ENCODE measurements at places on chromosomes 5 and 9.

DNA sequence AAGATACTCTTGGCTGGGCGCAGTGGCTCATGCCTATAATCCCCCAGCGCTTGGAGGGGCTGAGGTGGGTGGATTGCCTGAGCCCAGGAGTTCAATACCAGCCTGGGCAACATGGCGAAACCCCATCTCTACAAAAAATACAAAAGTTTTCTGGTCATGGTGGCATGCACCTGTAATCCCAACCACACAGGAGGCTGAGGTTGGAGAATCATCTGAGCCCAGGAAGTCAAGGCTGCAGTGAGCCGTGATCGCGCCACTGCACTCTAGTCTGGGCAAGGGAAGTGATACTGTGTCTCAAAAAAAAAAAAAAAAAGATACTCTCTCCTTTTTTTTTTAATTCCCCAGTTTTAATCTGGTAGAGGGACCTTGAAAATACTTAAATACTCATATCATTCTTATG lies 15.0 kb downstream of the ANKRD33B start:
- no peak for DNase-seq

DNA sequence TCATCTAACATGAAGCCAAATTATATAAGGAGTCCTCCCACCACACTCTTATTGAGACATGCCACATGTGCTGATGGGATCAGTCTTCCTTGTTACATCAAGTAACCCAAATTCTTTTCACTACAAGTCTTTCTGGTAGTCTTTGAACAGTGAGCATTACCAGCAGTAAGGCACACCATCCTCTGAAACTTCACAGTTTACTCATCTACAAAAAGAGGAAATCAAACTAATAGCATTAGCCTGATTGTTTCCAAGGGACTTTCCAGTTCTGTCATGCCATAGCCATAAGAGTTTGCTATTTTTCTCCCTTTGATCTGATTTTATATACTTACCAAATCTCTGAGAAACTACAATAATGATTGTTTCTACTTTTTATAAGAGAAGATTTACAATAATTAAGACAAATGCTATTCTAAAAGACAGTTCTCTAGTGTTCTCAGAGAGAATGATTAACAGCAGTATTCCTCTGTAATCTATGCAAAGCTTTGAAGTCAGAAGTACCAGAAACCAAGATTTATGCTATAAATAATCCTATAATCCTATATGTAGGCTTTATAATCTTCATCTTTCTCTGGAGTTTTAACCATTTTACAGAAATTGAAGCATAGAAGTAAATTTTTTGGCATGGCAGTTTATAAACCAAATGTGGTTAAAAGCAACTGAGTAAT lies 166.2 kb upstream of the ACO1 start:
- no peak for DNase-seq

DNA sequence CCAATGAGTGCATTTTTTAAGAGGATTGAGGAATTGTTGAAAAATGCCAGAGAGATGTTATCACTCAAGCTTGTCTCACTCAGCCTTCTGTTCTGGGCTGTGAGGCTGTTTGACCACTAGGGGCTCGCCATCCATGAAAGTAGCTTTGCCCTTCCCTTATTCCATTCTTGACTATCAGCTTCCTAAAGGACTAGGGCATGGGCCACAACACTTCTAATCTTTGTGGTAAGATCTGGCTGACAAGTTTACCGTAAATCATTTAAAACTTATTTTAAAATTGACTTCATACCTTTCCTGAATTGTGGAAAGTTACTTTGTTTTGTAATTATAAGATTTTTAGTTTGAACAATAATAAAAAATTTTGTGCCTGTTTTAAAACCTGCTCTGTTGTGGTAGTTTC lies 49.5 kb downstream of the TJP2 start:
- DNase-seq, result no peak

DNA sequence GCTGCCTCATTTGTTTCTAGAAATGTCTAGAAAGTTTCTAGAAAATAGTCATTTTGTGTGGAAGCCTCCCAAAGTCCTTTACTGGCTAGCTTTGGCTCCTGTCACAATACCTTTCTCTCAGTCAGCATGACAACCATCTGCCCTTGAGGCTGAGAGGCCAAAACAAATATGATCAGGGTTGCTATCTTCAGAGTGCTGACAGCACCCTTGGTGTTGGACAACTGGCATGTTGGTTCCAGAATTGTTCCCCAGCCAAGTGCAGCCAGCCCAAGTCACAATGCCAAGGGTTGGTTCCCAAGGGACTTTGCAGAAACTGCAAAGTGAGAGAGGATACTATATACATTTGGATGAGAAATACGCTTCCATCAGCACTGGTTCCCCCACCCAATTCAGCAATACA lies 140.9 kb upstream of the GAS1 start:
- DNase-seq, result no peak

DNA sequence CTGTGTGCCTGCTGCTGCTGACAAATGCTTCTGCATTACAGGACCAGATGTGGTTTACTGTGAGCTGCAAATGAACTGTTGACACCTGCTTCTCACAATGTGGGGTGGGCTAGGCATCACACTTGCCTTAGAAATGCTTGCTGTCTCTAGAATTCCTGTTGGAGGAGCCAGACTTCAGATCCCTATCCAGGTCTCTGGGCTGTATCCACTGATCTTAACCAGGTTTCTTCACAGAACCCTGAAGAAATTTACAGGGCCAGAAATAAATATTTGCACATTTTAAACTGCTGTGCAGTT lies 255.4 kb downstream of the FAM114A2 start:
- no peak for DNase-seq

DNA sequence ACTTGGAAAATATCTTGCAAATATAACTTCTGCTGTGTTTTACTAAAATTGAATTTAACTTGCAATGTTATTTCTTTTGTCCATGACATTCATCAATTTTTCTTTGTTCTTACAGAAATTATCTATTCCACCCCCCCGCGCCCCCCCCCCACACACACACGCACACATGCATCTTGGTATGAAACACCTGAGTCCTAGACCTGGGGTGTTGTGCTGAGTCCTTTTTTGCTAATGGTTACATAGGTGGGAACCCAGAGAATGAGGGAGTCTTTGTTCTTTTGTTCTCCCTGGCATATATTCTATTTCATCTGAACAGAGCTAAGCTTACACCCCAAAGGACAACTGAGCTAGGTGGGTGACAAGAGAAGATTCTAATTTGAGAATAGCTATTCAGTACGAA lies 308.9 kb downstream of the CWC27 start:
- no peak for DNase-seq

- DNase-seq, result no peak
Observed at GRCh38 chr9:71685394-71685793, 82.9 kb downstream of the CEMIP2 start.

DNA sequence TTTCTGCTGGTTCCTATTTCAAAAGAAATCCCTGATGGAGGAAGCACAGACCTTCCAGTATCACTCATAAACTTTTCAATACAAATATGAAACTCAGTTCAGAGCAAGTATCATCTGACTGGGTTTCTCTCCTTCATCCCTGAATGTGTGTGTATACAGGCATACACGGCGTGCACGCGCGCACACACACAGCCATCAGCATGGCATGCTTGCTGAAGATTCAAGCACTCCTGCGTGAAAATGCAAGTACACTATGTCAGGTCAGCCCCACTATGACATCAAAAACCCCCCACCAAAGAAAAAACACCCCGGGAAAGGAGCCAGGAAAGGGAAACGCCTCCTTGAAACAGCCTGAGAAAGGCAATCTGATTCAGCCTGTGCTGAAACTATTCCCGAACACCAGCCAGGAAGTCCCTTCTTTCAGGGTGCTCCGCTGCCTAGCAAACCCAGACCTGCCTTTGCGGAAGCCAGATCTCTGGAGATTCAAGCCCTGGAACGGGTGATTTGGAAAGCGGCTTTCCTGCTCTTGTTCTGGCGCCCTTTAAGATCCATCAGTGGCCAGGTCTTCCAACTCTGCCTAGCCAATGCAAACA lies 831 bp downstream of the KLHL3 start:
- DNase-seq, result peak; percentile 16

DNA sequence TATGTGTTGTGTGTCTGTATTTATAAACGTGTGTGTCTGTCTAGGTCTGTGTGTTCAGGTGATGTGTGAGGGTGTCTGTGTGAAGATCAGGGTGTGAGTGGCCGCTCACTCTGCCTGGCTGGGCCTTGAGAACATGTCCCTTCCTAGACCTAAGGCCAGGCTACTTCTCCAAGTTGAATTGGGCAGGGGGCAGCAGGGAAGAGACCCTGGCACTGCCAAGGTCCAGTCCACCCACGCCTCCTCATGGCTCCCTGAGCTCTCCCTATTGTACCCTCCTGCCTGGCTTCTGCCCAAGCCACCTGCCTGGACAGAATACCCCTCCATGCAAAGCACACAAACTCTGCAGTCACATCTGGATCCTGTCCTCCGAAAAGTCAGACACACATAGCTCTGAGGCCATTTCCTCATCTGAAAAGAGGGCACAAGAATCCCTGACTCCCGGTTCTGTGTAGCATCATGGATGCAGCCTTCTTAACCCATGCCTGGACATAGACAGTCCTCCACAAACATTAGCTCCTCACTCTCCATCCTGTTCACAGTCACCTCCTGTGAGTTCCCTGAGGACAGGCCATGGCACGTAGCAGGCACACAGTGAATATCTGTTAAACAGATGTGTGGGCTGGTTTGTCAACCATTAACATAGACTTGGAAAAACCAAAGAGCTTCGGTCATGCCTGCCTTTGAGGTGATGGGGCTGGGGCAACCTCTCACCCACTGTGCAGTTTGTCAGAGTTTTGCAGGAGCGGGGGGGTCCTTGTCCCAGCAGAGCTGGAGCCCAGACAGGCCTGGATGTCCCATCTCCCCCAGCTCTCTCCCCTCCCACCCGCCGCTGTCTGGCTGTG lies 167.8 kb upstream of the MVB12B start:
- DNase-seq, result no peak

DNA sequence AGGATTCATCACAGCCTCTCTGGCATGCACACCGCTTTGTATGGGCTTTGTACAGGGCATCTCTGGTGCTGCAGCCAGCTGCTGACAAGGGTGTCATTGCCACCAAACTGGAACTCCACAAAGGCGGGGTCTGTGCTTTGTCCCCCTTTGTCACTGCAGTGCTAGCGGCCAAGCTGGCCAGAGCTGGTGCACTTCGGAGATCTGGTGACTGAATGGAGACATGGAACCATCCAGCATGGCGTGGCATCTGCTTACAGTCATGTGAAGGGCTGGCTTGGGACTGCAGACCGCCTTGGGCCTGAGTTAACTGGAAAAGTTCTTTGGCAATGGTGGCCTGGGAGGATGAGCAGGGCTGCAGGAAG lies 18.7 kb upstream of the COL5A1 start:
- DNase-seq, result no peak

DNA sequence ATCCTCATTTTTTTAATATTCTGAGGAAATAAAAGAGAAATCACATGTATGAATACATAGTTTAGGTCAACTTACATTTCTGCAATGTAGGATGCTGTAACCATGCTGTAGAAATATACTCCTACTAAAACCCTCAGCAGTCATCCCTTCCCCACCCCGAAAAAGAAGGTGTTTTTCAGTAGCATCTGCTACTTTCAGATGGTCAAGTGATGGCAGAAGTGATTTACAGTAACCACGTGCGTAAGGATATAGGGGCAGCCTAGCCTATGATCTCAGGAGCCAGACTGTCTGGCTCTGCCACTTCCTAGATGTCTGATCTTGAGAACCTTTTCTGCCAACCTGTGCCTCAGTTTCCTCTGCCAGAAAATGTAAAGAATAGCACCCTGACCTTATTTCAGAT lies 26.0 kb upstream of the SYK start:
- no peak for DNase-seq

DNA sequence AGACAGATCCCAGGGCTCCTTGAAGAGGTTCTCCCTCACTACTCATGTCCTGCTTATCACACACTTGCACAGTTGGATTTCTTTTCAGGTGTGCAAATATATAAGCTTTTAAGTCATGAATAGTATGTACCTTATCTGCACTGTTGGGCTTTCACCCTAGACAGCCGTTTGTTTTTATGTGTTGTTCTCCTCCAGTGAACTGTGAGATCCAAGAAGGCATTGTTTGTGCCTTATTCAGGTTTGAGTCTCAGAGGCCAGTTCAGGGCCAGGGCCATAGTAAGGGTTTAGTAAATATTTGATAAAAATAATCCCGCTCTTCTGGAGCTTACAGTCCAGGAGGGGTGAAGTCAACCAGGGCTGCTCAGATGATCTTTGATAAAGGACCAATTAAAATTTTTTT lies 480.0 kb downstream of the TMEM38B start:
- no peak for DNase-seq

DNA sequence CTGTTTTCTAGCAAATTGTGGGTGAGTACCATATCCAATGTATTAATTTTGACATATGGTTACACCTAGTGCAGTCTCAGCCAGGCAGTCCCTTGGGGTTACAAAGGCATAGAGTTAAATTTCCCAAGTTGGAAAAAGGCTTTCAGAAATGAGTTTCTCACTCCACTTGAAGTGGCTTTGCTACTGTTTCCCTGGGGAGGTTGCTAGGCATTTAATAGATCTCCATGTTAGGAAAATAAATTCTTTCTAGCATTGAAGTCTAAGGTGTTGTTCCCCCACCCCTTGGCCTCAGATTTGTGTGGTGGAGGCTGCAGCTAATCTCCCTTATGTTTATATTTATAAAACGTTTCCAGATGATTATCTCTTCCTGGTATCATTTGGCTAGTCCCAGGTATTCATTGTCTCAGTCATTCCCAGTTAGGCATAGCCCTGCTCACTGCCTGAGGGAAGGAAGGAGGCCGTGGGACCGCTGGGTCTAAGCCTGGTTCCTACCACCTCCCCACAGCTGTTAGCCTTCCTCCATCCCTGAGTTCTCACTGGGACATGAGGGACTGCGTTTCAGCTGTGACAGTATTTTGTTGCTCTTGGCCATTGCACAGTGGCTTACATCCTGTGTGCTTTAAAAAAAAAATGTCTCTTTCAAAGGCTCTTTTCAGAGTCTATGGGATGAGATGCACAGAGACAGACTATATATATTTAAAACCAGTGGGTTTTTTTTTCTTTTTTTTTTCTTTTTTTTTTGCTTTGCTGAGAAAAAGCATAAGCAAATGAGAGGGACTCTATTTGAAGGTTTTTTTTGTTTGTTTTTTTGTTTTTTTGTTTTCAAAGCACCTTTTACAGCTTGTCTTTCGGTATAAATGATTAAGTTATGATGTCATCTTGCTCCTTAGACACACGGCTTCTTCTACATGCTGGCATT lies 121.5 kb downstream of the MAST4 start:
- no peak for DNase-seq

DNA sequence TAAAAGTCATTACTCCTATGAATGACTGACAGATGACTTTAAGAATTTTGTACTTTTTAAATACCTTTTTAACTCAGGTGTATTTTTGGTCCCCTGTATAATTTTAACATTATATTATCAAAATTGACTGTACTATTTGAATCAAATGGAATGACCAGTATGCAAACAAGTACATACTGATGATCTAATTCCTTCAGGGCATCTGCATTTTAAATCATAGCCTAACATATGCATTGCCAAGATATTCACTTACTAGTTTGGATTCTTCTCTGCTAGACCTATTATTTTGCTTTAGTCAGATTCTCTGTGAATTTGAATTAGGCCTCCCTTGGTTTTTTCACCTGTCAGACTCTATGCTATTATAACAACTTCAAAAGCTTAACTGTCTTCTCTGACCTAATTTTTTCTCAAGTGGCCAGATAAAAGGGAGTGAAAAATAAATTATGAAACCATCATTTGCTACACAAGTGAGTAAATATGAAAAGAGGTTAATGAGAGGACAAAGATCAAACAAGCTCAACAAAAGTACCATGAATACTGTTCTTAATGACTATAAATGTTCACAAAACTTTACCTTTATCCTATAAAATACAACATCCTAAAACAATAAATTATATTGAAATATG lies 1505.2 kb upstream of the CDH9 start:
- no peak for DNase-seq

GRCh38 chr5:18119156-18119785 lies 485.0 kb downstream of the TAF11L14 start:
- DNase-seq, result no peak
